ENCODE measurements at places on chromosomes 11 and 22.

GRCh38 chr11:123304828-123305466, 109.9 kb upstream of the CLMP start:
- no peak for DNase-seq

GRCh38 chr22:31107894-31108218, 488 bp upstream of the SELENOM start:
- no peak for DNase-seq

GRCh38 chr11:114440121-114440860, 1.0 kb downstream of the REXO2 start:
- DNase-seq = no peak

DNA sequence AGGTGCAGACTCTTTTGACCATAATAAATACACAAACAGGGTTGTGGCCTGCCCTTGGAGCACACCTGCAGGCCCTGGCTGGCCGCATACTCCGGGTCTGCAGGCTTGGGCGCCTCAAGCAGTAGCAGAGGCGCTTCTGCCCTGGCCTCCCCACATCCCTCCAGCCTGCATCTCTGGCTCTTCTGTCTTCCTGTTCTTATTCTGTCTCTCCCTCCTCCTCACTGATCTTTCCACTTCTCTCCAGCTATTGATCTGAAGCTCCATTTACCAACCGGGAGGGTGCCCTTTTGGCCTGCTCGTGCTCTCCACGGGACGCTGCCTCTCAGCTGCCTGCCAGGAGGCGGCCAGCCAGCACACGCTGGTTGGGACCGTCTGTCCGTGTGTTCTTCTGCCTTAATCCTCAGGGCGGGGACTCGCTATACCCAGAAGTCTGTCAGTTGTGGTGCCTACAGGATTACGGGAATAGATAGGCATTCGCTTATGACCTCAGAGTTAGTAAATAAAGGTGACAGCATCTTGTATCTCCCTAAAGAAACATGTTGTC, 5.2 kb downstream of the UPB1 start:
- DNase-seq = no peak

GRCh38 chr11:86787656-86788055, 12.7 kb upstream of the PRSS23 start:
- no peak for DNase-seq

GRCh38 chr11:69965821-69966582, 112.1 kb upstream of the ANO1 start:
- no peak for DNase-seq

- DNase-seq = no peak
Measured at GRCh38 chr11:63673579-63673978, 2.4 kb upstream of the ATL3 start.

DNA sequence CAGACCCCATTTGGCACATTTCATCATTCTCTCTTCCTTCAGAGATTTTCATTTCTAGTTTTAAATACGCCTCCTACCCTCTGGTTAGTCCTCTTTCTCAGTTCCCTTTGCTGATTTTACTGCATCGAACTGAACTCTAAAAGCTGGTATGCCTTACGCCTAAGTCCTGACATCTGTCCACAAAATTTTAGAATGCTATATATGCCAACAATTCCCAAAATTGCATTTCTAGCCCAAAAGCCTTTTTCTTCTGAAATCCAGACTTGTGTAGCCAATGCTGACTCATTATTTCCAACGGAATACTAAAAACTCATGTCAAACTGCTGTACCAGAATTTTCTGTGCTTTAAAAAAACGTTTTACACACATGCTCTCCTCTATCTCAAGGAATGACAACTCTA, 1124.4 kb upstream of the TENM4 start:
- no peak for DNase-seq

DNA sequence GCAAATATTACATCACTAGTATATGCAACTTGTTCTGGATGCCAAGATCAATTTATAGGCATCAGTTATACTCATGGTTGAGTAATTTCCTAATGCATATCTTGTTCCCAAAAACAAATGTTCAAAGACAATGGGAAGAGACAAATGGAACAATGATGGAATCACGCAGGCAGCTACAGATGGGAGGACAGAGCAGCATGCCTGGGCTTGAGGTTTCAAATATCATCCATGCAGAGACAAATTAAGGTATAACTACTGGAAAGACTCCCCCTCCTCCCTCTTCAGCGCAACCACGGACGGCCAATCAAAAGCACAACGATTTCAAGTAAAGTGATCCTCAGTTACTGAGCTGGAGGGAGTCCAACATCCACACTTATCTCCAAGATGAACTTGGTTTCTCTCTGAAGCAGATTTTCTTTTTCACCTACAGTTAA, 106.8 kb downstream of the CCDC83 start:
- no peak for DNase-seq

DNA sequence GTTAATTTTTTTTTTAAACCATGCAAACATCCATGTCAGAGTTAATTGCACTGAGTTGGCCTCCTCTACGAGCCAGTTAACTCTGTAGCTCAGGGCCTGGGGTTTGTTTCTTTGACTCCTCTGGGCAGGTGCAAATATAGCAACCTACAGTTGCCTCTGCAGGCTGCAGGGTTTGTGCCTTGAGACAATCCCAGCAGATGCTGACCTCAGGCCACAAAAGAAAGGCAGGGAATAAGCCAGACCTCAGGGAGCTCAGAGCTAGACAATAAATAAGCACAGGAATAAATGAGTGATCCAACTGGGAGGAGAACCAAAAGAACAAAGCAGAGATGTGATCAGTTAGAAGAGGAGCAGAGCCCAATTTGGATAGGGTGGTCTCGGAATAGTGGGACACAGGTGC, 390.8 kb downstream of the SHANK2 start:
- no peak for DNase-seq

GRCh38 chr11:8658321-8659057, 24.0 kb downstream of the TRIM66 start:
- DNase-seq = no peak

DNA sequence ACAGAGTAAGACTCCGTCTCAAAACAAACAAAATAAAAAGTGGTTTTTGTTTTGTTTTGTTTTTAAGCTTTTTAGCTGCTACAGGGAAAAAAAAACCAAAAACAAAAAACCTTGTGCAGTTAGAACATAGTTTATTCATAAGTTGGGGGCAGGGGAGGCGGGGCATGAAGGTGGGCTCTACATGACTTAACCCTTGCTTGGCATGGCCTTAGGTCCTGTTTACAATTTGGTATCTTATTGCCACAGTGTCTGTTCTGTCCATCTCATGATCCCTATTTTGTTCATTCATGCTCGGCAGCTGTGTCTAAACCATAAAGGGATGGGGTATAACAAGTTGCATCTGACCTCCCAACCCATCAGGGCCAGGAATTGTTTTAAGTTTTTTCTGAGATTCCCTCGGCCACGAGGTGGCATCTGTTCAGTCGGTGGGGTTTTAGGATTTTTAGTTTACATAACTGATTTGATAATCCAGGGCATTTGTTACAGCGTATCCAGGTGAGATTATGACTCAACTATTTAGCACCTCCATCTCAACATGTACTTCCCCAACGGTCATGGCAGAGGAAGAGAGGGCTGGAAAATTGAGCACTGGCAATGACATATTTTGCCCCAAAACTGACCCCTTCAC, 6.9 kb downstream of the AP5B1 start:
- DNase-seq = no peak

GRCh38 chr22:46405901-46406300, 70.4 kb downstream of the TRMU start:
- no peak for DNase-seq

DNA sequence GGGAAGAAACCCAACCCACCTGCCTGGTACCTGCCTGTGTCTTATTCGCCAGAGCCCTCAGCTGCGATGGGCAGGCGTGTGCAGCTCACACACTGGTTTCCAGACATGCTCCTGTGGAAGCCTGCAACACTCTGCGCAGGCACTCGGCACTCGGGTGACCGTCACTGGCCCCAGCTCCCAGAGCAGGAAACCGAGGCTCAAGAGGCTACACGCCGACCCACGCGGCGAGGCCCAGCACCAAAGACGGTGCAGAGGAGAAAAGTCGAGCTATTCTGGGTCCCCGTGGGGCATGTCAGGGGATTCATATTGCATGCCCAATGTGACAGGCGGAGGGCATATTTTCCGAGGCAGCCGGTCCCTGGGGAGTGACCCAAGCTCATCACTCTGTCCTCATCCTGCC, 11.6 kb upstream of the FGF19 start:
- DNase-seq = no peak

- no peak for DNase-seq
Measured at GRCh38 chr11:67617243-67617953, 10.7 kb downstream of the NDUFV1 start.

DNA sequence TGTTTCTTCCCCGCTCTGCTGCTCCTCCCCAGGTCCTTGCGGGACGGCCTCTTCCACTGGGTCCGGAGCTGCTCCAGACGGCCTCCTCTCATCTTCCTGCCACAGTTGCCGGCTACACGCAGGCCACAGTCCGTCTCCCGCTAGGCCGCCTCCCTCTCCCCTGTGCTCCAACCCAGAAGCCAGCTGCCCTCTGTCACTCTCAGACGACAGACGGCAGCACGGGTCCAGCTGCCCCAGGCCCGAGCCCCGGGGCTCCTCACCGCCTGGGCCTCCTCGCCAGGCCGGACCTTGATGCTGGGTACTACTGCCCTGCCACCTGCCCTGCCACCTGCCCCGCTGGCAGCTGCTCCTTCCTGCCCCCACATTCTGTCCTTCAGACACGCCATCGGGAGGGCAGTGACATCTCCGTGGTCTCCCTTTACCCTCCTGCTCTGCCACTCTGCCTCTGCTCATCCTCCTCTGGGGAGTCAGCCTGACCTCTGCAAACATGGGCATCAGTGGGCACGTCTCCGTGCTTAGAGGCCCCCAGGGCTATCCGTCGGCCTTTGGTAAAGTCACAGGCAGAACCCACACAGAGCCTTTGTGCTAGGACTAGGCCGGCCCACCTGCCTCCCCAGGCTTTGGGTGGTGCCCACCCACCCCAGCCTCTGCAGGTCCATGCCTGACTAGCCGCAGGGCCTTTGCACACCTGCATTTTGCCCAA, 43.1 kb upstream of the TH start:
- DNase-seq = no peak

DNA sequence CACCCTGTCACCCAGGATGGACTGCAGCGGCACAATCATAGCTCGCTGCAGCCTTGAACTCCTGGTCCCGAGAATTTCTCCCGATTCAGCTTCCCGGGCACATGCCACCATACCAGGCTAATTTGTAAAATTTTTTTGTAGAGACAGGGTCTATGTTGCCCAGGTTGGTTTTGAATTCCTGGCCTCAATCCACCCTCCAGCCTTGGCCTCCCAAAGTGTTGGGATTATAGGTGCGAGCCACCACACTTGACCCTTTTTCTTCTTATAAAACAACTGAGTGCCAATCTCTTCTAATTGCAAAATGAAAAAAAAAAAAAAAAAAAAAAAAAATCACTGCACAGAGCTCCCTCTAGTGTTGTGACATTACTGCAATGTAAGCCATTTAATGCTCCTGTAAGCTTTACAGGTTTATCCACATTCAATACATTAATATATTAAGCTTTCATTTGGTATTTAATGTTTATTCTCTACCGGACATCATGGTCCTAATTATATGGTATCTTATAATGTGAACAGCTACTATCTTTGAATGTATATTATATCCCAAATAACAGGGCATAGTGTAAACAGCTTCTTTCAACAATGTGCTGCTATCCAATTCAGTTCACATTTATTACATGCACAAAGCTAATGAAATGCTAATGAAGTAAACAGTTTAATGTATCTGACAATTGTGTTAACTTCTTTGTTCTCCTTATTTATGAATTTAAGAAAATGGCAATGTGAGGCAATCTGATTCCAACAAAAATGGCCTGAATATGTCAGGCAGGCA, 44.6 kb downstream of the COPB1 start:
- no peak for DNase-seq

DNA sequence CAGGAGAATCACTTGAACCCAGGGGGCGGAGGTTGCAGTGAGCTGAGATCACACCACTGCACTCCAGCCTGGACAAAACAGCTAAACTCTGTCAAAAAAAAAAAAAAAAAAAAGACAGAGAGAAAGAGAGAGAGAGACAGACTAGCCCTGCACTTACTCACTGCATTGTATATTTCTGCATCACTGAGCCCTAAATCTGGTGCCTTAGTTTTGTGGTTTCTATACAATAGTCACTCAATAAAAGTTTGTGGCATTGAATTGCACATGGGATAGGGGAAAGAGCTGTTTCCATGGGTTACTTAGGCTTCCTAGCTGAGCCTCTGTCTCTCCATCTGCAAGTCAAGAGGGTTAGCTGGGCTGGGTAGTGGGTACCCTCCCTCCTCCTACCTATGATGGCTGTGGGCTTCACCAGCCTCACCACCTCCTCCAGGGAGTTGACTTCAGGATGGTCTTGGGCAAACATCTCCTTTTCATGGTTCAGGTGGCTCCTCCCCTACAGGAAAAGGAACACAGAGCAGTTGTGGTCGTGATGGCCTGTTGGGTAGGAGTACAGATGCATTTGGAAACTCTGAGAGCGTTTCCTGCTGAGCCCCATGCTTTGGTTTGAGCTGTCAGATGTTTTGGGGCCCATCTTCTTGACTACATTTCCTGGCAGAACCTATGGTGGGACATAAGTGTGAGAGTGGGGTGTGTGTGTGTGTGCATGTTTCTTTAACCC, 73.2 kb downstream of the CCDC81 start:
- no peak for DNase-seq

DNA sequence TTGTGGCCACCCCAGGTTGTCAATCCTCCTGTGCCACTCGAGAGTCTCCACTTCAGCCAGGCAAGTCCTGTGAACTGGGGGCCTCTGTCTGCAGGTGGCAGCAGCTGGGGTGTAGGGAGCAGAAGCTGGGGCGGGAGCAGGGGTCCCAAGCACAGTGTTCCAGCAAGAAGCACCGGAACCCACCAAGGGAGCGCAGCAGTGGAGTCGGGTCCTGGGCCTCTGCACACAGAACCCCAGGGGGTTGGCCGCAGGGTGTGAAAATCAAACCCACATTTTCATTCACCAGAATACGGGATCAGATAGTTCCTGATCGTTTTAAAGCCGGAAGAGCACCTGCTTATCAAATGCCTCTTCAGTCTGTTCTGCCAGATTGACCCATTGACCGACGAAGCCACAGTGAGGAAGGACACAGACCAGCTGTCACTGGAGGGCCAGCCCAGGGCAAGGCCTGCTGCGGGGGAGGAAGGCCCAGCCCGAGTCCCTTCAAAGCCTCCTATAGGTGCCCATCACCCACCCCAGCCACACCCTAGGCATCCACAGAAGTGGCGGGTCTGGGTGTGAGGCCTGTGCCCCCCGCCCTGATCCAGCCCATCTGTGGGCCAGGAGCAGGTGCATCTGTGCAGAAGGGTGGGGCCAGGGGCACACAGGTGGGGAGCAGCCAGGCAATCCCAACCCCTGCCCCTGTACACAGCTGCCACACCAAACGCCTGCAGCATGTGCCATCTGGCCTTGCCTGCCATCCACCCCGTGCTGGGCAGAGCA, 34.1 kb downstream of the RSPH14 start:
- DNase-seq = no peak

GRCh38 chr11:34086554-34087283, 18.7 kb upstream of the NAT10 start:
- DNase-seq = no peak

GRCh38 chr11:13341026-13341425, 63.4 kb downstream of the BMAL1 start:
- DNase-seq = no peak

GRCh38 chr11:130606781-130607511, 158.5 kb downstream of the ADAMTS15 start:
- no peak for DNase-seq

GRCh38 chr22:27057717-27058116, 400.3 kb downstream of the MIAT start:
- DNase-seq = no peak

Measured in stimulated activated CD8-positive, alpha-beta memory T cell treated with anti-CD3 and anti-CD28 coated beads, Interleukin-7, amount 100 ng/mL, for 1 hour (primary cell).